Kasumi-1 (cell line): ENCODE measurements at places on chromosomes 5 and 9.

DNA sequence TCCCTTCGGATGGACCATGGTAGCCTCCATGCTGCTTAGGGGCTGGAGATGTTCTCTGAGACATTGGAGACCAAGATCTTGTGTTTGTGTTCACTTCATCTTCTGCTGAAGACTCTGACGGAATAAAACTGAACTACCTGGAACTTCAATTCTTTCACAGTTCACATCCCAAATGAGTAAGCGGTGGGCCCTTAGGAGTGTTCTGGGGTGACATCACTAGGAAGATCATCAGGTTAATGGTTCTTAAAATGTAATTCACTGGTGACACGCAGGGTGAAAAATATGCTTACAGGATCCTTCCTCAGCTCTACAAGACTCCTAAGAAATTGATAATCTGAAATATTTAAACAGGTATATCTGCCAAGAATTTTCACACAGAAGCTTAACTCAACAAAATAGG, 561.5 kb downstream of the SEMA5A start:
- no peak for DNase-seq

GRCh38 chr5:68407311-68408239, 192.0 kb downstream of the PIK3R1 start:
- DNase-seq = no peak

GRCh38 chr5:32574540-32575175, 10.7 kb upstream of the SUB1 start:
- DNase-seq = no peak

GRCh38 chr9:79756414-79756813, 184.6 kb downstream of the TLE4 start:
- DNase-seq = no peak

DNA sequence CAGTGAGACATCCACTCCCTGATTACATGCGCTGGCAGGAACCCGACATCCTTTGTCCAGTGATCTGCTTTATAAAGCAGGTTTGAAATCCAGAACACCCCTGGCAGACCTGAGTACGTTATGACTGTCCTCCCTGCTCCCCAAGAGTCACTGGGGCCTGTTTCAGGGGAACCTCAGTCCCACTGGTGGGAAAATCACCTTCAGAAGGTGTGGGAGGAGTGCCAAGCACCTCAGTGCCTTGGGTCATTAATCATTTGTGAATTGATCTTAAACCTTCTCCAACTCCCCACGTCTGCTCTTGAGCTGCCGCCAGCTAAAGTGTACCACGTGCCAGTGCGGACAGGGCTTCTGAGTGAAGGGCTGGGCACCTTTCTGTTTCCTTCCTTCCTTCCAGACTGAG, 16.2 kb downstream of the SLC6A3 start:
- no peak for DNase-seq
